Mucosa of gallbladder (tissue), 1 donor: ENCODE measurements at places on chromosomes 4 and X. TPM values are rescaled to one million over a fixed set of nuclear protein-coding genes. Genes with fewer than 3 reads are reported as not detected.

DNA sequence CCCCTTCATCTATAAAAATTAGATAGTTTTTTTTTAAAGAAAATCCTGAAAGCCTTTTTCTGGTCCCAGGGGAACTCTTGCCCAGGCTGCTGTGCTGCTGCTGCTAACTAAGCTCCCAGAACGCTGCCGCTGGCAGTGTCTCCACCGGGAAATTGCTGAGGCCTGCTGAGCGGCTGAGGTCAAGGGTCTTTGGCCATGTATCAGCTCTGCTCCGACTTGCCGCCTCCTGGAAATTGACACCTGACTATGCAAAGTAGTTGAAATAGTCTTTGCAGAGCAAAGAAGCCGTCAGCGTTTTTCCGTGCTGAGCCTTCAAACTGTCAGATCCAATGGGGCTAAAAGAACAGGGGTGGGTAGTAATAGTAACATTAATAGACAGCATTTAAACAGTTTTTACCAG, 839 bp downstream of the QDPR start:
- DNase-seq, result peak; percentile 40

DNA sequence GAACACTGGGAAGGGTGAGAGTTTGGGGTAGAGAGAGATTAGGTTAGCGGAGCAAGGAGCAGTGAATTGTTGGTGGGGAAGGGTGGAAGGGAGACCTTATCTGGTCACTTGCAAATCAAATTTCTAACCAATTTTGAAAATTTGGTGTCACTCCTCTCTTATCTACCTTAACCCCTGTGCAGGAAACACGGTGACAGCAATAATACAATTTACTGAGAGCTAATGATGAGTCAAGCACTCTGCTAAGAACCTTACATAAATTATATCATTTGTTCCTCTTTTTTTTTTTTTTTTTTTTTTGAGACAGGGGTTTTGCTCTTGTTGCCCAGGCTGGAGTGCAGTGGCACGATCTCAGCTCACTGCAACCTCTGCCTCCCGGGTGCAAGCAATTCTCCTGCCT, 116.4 kb downstream of the C4orf51 start:
- no peak for DNase-seq

GRCh38 chrX:149910178-149910695, 19.1 kb upstream of the HSFX4 start:
- no peak for DNase-seq

- no peak for DNase-seq
Observed at GRCh38 chr4:70788733-70789132, 51.0 kb downstream of the GRSF1 start.

- no peak for DNase-seq
Observed at GRCh38 chr4:15569746-15570145, 85.4 kb downstream of the FBXL5 start.

- no peak for DNase-seq
Observed at GRCh38 chr4:1206299-1207156, 34.1 kb upstream of the SPON2 start.

- DNase-seq, result no peak
Observed at GRCh38 chr4:111434586-111434985, 710.7 kb upstream of the FAM241A start.

- no peak for DNase-seq
Observed at GRCh38 chr4:152998861-152999260, 62.7 kb downstream of the FHDC1 start.

The C1QTNF7 gene
- total RNA-seq, result 28.2 TPM

The NKX3-2 gene
- total RNA-seq, result 0.06 TPM

The SPACA5B gene
- not detected for total RNA-seq

The SPATA18 gene
- 20.1 TPM for total RNA-seq
